ENCODE measurements at places on chromosomes 16 and 17. TPM values are rescaled to one million over a fixed set of nuclear protein-coding genes. Genes with fewer than 3 reads are reported as not detected.

The HAS3 gene
- total RNA-seq: 0.43 TPM

The GP2 gene
- not detected for total RNA-seq

DNA sequence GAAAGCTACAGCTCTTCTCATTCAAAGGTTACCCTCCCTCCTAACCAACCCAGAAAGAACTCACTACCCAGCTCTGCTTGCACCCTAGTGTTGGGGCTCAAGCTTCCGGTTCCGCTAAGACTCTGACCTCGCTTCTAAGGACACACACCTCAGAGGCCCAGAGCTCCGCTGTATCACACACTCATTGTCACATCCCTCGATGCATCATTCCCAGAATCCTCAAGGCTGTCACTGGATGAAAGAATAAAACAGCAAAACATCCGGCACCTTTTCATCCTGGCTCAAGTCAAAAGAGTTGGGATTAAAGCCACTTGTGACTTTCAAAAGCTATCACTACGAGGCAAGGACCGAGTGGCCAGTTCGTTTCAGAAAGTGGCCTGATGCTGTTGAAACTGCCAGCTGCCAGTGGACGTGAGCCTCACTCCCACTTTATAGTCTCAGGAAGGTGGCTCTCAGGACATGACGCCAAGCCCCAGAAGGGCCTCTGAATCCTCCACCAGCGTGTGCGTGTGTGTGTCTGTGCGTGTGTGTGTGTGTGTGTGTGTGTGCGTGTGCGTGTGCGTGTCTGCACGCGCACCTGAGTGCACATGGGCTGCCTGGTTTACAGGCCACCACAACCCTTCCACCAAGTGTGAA, 29.0 kb downstream of the ZFHX3 start:
- no peaks in the 10 kb centered on the region for H3K27me3 ChIP-seq
- no peak for DNase-seq
- H3K27ac ChIP-seq: no peak overlapping the region
- H3K36me3 ChIP-seq: no peaks in the 10 kb centered on the region
- peaks cover 24% of the 10 kb centered on the region for H3K4me1 ChIP-seq
- no peak overlapping the region for H3K4me3 ChIP-seq

DNA sequence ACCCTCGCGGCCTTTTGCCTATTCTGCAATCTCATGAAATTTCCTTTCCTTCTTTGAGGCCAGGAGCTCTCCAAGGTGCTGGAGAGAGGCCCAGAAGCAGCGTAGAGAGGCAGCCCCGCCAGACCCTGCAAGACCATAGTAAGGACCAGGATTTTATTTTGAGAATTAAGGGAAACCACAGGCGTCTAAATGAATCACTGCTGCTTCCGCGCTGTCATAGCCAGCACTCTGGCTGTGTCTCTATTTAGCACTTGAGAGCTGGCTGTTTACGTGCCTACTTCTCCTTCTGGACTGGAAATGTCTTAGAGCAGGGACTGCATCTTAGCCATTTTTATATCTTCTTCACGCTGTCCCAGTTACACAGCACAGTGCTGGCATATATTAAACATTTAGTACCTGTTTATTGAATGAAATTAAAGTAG, 37.6 kb upstream of the PIRT start:
- no peaks in the 10 kb centered on the region for H3K27me3 ChIP-seq
- peak; percentile 44 for DNase-seq
- no peaks in the 10 kb centered on the region for H3K36me3 ChIP-seq
- no peak overlapping the region for H3K27ac ChIP-seq
- no peaks in the 10 kb centered on the region for H3K4me1 ChIP-seq

- H3K27me3 ChIP-seq: no peaks in the 10 kb centered on the region
- no peaks in the 10 kb centered on the region for H3K36me3 ChIP-seq
- no peak for DNase-seq
- H3K4me3 ChIP-seq: no peak overlapping the region
- no peak overlapping the region for H3K27ac ChIP-seq
- H3K4me1 ChIP-seq: no peaks in the 10 kb centered on the region
Observed at GRCh38 chr17:41639492-41640473, 15.4 kb upstream of the KRT17 start.

Measured in GM23248 (cell line).